ENCODE measurements at places on chromosomes 4 and X.

DNA sequence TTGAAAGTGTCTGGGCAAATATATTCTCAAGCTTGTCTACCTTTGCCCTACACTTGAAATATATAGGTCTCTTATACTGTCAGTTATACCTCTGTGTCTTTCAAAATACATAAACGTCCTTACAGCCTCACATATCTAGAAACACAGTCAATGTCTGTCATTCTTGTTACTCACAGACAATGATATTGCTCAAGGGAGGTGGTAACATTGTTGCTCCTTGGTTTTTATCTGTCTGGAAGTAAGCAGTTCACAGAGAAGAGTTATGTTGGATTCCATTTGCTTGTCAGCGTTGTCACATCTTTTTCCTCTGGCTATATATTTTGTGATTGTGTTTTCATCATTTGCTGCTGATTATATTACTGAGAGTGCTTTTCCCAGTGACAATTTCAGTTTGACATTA, 1528.9 kb downstream of the PCDH7 start:
- DNase-seq = no peak

GRCh38 chr4:79308971-79309370, 16.9 kb downstream of the NAA11 start:
- no peak for DNase-seq

GRCh38 chrX:65755786-65756185, 88.3 kb downstream of the MSN start:
- DNase-seq = no peak

DNA sequence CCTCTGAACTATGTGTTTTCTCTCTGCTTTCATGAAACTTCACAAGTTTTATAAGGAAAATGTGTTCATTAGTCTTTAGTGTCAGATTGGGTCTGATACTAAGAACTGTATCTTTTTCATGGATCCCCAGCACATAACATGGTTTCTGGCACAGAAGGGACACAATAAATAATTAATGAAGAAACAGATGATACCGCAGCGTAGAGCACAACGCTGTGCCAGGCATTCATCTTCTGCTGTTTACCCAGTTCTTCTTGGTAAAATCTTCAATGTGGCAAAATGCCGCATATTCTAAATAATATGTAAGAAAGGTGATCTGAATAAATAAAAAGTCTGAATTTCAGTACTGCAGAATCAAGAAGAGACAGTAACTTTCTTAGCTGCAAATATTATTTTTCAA, 12.3 kb downstream of the SCARB2 start:
- no peak for DNase-seq

GRCh38 chr4:25797136-25797535, 65.7 kb downstream of the SEL1L3 start:
- DNase-seq = no peak

DNA sequence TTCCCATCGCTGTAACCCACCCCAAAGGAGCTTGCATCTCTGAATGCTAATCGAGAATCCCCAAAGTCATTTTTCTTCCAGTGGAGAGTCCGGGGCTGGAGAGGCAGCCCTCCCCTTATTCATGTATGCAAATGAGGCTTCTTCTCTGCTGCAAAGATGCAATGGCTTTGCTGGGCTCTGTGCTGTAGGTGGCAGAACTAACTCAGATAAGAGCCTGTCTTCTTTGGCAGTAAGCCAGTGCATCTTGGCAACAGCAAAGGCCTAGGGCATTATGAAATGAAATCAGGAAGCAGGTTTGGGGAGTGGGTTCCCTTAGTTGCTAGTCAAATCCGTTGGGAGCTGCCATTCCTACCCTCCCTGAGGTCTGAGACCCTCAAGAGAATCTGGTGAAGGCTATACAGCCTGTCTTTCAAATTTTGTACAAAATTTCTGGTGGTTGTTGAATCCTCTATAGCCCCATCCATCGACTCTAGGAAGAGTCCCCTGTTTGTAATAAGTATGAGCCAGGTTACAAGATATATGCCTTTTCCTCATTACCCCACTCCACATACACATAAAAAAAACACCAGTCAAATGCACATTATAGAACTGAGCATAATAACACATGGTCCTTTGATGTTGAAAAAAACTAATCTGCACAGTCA, 290.6 kb upstream of the TAPT1 start:
- DNase-seq = no peak

- no peak for DNase-seq
Measured at GRCh38 chrX:102627640-102628039, 23.6 kb upstream of the GPRASP1 start.

GRCh38 chr4:826508-827208, 729 bp upstream of the CPLX1 start:
- DNase-seq = no peak

GRCh38 chr4:180634306-180634705, 1608.9 kb upstream of the TENM3 start:
- no peak for DNase-seq

DNA sequence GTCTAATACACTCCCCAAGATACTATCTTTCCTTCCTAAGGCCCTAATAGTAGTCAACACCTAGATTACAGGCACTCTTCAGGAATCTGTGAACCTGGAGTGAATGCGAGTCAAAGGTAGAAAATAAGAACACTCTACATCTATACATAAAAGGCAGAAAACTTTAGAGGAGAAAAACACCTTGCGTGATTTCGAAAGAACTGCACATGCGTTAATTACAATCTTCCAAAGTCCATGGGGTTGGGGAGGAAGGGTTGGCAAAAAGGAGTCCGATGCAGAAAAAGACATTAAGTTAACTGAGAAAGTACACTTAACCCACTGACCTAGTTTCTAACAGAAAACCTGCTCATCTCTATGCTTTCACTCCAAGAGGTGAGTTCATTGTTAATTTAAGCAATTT, 27.3 kb downstream of the KLHL15 start:
- DNase-seq = no peak

DNA sequence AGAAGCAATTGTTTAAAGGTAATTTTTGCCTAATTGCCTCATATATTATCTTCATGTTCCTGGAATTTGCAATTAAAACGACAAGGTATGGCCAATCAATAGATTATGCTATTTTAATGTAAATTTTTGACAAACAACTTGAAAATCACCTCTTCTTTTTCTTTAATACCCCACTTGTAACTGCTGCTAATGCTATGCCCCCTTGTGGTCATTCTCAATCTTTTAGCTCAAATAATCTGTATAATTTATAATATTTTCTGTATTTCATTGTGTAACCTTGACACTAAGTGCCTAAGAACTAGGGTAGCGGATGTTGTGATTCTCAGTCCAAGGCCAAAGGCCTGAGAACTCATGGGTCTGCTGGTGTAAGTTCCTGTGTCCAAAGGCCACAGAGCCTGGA, 831.7 kb upstream of the POU3F4 start:
- DNase-seq = no peak

DNA sequence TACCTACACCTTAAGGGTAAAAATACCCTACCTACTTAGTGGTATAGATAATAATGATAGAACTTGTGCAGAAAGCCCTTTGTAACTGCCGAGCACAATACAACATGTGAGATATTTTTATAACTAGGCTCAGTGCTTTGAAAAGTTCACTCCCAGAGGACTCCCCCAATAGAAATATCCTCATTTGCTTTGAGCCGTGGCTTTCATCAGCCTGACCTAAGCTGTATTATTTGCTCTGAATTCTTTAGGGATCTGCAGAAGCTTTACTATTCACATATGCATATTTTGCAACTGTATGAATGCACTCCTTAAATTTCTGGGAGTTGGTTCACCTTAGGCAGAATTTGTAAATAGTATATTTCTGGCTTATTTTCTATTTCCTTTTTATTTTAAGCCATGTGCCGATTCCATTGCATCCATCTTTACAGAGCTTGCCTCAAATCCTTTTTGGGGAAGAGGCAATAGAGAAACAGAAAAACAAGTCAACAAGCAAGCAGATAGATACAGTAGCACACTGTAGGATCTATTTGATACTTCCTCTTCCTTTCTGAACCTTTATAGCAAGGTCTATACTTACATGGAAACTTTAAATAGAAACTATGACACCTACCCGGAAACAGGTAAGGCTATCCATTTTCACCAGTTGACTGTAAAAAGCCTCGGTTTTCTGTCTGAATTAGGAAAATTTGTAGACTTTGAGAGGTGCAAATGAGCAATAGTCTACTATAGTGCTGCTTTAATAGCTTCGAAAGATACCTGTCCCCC, 242.5 kb upstream of the VCX3A start:
- DNase-seq = no peak

DNA sequence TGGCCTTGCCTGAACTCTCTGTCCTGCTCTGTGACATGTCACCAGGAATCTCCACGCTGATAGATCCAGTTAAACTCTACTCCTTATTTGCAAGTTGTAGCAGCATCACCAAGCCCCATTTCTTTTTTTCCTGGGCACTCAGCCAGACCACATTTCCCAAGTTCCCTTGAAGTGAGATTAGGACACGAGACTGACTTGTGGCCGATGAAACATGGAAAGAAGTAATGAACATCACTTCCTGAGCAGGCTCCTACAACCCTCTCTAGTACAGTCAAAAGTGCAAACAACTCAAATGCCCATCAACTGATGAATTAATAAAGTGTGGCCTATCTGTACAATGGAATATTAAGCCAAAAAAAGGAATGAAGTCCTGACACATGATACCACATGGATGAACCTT, 74.6 kb downstream of the MAP3K15 start:
- no peak for DNase-seq

DNA sequence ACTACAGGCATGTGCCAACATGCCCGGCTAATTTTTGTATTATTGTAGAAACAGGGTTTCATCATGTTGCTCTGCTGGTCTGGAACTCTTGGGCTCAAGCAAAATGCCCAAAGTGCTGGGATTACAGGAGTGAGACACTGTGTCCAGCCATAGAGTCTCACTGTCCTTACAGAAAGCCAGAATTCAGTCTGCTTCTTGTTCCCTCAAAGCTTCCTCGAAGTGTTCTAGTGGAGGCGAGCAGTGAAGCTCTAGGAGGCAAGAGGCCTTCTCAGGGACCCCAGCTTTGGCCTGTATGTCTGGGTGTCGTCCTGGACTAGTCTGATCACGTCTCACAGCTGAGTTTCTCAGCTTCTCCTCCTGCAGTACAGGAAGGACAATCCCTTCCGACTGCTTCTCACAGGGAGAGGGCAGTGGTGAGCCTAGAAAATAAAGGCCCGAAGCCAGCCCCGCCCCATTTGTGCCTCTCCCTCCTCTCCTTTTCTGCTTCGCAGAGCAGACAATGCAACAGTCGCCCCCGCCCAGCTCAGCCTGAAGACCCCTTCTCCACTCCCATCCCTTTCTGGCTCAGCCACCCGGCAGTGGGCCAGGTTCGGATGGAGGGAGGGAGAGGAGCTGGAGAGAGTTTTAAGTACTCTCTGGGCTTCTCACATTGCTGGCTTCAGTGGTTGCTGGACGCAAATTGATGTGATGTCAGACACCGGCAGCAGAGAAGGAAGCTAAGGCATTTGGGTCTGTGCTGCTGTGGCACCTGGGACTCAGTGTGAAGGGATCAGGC, 11.1 kb upstream of the FAM3A start:
- peak; percentile 77 for DNase-seq

DNA sequence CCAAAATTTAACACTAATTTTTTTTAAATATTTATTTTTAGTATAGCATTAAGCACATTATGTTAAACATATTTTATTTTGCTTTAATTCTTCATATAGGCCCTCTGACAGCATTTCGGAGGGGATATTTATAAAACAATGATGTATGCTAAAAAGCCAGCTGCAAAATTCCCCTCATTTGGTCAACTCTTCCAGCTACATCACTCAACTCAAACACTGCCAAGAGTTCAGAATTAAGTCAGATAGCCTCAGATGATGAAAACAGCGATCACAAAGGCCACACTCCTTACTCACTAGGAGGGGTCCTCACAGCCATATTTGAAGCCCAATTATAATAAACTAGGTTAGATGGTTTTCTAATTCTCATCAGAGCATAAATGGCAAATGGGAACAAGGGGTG, 146.6 kb downstream of the ADAMTS3 start:
- DNase-seq = no peak

GRCh38 chrX:115408771-115409400, 119.4 kb downstream of the LUZP4 start:
- DNase-seq = no peak

DNA sequence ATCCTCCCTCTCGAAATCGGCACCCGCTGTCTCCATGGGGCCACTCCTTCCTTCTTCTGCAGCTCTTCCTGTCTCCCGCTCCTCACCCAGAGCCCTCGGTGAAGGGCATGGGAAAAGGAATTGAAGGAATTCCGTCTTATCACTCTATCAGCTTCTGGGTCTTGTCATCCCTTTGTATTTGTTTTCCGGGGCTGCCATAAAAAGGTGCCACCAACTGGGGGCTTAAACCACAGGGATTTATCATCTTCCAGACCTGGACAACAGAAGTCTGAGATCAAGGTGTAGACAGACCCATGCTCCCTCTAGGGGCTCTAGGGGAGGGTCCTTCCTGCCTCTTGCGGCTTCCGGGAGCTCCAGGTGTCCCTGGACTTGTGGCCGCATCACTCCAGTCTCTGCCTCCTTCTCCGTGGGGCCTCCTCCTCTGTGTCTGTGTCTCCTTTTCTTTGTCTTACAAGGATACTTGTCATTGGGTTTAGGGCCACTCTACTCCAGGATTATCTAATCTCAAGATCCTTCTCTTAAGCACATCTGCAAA, 24.0 kb downstream of the CD99 start:
- DNase-seq = no peak

DNA sequence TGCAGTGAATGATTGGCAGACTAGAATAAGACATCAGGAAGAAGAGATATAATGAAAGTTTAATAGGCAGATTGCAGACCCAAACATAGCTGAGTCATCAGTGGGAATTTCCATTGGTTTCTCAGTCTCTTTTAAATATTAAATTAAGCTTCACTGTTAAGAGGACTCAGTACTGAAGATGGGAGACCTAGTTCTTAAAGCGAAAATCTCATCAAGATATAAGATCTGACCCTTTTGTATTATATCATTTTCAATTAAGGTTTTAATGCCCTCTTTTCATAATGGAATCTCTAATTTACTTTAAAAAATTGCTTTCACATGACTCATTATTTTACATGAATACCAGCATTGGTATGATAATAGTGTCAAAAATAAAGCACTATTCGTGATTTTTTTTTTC, 168.9 kb upstream of the ATOH1 start:
- no peak for DNase-seq

DNA sequence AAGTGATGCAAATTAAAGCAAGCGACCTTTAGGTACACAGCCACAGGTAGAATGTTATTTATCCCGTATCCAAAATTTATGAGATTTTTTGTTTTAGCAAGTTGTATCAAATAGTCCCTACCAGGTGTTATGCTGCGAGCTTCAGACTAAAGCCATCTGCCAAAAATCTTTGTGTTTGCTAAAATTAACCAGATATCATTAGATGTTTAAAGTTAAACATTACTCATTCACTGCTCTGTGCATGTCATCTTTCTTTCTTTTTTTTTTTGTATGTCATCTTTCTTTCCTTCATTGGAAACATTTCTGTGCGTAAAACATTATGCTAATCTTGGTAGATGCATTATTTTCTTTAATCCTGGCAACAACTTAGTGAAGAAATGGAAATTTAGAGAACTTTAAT, 173.1 kb downstream of the FHIP1A start:
- DNase-seq = no peak
